NCI-H1048 (cell line): ENCODE measurements at places on chromosomes 3 and 15.
A peak's percentile ranks its signal among the peaks of the same experiment; 100 is the strongest.

DNA sequence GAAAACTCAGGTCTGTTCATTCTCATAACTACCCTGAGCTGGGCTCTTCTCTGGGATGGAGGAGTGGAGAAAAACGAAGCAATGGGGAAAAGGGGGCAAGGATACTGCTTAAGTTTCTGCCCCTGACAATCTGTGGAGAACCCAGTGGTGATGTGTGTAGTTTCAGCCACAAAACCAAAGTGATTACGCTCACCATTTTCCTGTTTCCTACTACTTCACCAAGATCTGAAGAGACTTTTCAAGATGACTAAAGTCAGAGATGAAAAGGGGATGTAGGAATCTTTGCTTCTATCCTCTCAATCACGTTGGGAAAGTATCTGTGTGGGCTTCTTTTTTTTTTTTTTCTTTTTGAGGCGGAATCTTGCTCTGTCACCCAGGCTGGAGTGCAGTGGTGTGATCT lies 8.3 kb upstream of the UBE2E1 start:
- DNase-seq, result no peak

- DNase-seq, result no peak
Observed at GRCh38 chr3:135159681-135160247, 364.7 kb downstream of the EPHB1 start.

DNA sequence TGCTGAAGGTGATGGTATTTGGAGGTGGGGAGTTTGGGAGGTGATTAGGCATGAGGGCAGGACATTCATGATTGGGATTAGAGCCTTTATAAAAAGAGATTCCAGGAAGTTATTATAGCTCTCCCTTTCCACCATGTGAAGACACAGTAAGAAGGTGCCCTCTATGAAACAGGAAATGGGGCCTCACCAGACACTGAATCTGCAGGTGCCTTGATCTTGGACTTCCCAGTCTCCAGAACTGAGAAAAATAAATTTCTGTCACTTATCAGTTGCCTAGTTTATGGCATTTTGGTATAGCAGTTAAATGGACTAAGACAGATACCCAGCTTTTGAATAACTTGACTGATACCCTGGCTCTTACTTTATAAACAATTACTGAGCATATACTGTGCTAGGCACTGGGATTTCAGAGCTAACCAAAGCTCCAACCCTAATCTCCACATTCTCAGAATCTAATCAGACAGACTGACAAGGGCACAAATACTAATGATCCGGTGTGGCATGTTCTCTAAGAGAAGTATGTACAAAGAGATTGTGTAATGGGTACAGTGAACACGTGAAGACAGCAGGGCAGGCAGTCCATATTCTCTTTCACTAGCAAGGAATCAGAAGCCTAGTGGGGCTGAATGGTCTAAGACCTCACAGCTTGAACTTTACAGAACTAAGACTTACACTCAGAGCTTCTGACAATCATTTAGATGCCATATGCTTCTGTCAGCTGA lies 343.1 kb downstream of the WDR72 start:
- DNase-seq, result no peak

DNA sequence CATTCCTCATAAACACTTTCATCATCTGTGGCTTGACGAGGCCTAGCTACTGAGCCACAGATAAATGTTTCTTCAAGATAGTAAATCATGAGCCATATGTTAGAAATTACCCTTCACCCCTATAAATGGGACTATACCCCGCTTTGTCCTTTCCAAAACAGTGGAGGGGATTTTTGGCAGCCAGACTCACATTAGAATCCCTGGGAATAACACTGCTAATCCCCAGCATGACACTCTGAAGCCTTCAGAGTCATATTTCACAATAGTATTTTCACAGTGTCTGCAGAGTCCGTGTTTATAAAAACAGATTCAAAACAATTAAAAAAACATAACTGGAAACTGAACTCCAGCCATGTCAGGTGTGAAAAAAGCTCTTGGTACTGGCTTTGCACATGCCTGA lies 271.6 kb downstream of the ERC2 start:
- DNase-seq, result no peak

GRCh38 chr3:143240886-143241285 lies 121.3 kb downstream of the CHST2 start:
- DNase-seq, result no peak

DNA sequence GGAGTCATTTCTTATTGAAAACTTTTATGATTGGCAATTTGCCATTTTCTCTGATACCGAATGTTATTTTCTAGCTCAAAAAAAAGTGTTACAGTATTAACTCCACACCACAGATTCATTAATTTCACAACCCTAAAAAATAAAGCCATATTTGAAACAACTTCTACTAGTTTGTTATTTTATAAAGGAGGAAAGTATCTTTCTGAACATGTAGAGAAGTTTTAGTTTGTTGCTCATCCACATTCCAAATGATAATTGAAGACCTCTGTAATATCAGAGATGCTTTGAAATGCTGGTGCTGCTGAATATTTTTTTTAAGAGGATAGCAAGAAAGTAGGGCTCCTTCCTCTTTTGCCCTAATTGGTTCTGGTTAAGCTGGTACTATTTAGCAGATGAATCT lies 1.9 kb downstream of the VGLL3 start:
- no peak for DNase-seq

GRCh38 chr15:60912984-60913697 lies 316.0 kb downstream of the RORA start:
- DNase-seq, result no peak

GRCh38 chr3:70740071-70740470 lies 427.6 kb upstream of the MDFIC2 start:
- DNase-seq, result peak; percentile 11

DNA sequence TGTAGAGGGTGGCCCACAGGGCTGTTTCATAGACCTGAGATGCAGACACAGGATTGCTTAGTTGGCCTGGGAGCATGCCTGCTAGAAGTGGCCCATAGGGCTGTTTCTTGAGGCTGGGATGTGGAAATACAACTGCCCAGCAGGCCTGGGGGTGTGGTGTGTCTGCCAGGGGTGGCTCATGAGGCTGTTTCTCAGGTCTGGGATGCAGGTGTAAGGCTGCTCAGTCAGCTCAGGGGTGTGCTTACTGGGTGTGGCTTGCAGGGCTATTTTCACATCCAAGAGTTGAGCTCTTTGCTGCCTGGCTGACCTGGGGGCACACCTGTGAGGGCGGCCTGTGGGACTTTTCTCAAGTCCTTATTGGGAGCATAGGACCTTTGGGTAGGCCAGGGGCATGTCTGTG lies 131.3 kb downstream of the DOCK3 start:
- no peak for DNase-seq

DNA sequence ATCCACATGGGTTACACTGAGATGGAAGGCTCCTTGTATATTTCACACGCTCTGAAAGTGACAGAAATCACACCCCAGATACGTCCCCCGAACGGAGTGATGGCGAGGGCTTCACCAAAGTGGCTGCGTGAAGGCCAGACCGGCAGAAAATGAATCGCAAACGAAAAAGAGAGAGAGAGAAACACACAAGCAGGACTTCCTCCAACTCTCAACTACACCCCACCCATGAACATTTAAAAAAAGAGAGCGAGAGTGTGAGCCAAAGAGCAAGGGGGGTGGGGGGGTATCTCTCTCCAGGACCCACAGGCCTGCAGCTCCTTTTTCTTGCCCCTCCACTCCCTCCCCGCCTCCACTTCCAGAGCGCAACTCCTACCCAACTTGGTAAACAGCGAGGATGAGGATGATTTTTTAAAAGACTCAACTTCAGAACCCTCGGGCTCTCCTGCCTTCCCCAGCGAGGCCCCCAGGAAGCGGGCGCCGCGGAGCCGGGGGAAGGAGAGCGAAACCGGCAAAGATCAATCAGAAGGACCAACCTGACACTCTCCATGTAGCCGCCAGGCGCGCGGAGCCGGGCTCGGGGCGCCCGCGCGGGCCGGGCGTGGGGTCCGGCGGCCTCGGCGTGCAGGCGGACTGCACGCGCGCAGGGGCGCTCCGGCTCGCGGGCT lies 519.1 kb downstream of the FOXP1 start:
- DNase-seq, result no peak

GRCh38 chr3:59161048-59161447 lies 111.2 kb upstream of the CFAP20DC start:
- no peak for DNase-seq

GRCh38 chr3:72265256-72266015 lies 480.5 kb upstream of the PROK2 start:
- no peak for DNase-seq

- DNase-seq, result no peak
Observed at GRCh38 chr3:197422506-197422905, 124.1 kb upstream of the DLG1 start.

GRCh38 chr3:183545708-183546107 lies 9.8 kb downstream of the KLHL6 start:
- no peak for DNase-seq

GRCh38 chr3:119628816-119629445 lies 31.2 kb downstream of the PLA1A start:
- DNase-seq, result no peak

- no peak for DNase-seq
Observed at GRCh38 chr3:113038328-113038727, 47.5 kb downstream of the GTPBP8 start.

- no peak for DNase-seq
Observed at GRCh38 chr3:167305340-167305890, 74.7 kb downstream of the ZBBX start.

GRCh38 chr3:161266731-161267150 lies 45.6 kb downstream of the NMD3 start:
- no peak for DNase-seq

- no peak for DNase-seq
Observed at GRCh38 chr3:141123677-141124410, 72.7 kb downstream of the SPSB4 start.

DNA sequence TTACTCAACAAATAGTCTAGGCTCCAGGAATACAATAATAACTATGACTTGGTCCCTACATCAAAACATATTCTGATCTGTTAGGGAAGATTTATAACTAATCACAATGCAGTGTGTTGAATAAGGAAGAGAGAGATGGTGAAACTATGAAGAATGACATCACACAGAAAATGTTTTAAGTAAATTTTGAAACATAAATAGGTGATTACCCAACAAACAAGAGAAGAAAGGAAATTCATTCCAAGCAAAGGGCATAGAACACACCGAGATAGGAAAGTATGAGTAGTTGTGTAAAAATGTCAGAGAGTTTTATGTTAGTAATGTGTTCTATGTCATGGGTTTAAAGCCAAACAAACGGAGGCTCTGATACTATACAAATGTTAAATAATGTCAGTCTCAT lies 13.4 kb downstream of the SEC62 start:
- no peak for DNase-seq

DNA sequence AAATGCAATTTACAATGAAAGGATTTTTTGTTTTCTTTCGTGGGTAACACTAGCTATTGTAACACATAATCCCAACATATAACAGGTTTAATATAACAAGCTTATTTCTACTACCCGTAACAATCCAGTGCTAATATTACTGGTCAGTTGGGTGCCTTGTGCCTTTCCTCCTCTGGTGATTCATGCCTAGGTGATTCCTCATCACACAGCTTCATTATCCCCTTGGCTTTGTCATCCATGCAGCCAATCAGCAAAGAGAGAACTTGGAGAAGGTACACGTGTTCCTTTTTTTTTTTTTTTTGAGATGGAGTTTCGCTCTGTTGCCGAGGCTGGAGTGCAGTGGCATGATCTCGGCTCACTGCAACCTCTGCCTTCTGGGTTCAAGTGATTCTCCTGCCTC lies 30.7 kb downstream of the CHST14 start:
- DNase-seq, result no peak

DNA sequence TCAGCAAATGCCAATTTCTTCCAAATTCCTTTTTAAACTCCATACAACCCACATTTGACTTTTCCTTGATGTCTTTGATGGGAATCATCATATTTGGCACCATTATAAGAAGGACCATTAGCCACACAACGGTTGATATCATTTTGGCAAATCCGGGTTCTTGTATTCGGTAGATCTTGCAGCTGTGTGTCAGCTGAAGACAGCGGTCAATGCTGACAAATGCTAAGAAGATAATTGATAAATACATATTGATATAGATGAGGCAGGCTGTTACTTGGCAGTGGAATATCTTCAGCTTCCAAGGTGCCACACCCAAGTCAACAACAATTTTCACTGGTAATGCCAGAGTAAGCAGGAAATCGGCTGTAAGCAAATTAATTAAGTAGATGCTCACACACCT lies 4.2 kb downstream of the GPR171 start:
- DNase-seq, result no peak

DNA sequence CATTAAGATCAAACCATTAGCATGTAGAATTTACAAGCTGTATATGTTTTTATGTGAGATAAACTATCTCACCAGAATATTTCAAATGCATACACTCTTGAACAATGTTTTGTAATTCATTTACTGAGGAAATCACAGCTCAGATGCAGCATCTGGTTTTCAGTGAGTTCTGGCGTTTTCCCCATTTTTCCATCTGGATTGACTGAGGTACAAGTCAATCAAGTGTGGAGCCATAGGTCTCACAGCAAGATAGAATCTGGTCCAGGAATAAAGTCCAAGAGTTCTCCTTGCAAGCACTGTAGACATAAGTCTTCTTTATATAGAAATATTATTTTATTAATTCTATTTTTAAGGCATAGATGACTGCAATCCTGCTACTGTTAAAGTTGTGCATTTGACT lies 219.3 kb downstream of the ZBBX start:
- DNase-seq, result no peak

- DNase-seq, result no peak
Observed at GRCh38 chr3:121232309-121233225, 313.2 kb downstream of the POLQ start.

DNA sequence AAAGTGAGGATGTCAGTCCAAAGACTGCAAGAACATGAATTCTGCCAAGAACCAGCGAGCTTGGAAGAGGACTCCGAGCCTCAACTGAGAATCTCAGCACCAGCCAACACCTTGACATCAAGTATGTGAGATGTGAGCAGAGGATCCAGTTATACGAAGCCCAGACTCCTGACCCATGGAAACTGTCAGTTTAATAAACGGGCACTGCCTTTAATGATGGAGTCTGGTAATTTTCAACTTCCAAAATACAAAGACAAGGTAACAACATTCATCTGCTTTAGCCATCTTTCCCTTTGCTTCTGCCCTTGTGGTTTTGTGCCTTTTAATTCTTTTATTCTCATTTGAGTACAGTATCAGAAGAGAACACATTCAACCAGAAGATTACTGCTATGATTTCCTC lies 211.9 kb downstream of the ULK4 start:
- DNase-seq, result no peak

GRCh38 chr15:89999676-90000185 lies 1.4 kb upstream of the ZNF710 start:
- DNase-seq, result no peak

DNA sequence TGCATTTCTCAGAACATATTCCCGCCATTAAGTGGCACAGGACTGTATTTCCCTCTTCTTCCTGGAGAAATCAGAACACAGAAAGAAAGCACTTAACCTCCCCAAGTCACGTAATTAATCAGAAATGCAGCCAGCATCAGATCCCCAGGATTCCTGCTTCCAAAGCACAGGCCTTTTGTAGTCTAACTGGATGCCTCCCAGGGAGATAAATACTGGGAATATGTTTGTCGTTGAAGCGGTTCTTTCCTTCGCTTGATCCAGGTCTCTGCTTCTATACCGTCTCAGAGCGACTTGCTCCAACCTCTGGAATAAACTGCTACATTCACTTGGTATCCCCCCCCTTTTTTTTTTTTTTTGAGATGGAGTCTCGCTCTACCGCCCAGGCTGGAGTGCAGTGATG lies 198.6 kb downstream of the KBTBD8 start:
- no peak for DNase-seq

GRCh38 chr3:24715171-24715792 lies 220.6 kb upstream of the THRB start:
- DNase-seq, result no peak
